ENCODE measurements at places on chromosomes 11 and 22.

GRCh38 chr11:61460474-61460881 lies 30.6 kb downstream of the SDHAF2 start:
- DNase-seq: no peak

- DNase-seq: no peak
These were observed 183.2 kb upstream of the PITPNB start for GRCh38 chr22:28102151-28102812.

GRCh38 chr22:26124991-26125725 lies 44.1 kb upstream of the SEZ6L start:
- no peak for DNase-seq

DNA sequence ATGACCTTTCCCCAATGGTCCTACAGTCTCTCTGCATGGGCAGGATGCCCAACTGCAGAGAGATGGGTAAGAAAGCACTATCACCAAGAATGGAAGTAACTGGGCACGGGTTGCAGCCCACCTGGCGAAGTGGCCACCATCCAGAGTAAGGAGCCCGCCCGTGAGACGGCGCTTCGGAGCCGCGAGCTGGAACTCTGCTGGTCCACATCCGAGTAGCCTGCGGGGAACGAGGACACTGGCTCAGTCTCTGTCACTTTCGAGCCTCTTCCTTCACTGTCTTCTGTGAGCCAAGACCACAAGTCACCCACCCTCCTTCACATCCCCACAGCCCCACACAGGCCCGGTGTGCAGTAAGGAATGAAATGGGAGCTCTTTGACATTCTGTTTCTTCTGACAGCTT lies 5.7 kb downstream of the SUN2 start:
- no peak for DNase-seq

DNA sequence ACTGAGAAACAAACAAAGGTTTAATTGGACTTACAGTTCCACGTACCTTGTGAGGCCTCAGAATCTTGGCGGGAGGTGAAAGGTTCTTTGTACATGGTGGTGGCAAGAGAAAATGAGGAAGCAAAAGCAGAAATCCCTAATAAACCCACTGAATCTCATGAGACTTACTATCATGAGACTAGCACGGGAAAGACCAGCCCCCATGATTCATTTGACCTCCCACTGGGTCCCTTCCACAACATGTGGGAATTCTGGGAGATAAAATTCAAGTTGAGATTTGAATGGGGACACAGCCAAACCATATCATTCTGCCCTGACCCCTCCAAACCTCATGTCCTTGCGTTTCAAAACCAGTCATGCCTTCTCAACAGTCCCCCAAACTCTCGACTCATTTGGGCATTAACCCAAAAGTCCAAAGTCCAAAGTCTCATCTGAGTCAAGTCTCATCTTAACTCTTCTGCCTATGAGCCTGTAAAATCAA lies 617.4 kb downstream of the CNTN5 start:
- no peak for DNase-seq

DNA sequence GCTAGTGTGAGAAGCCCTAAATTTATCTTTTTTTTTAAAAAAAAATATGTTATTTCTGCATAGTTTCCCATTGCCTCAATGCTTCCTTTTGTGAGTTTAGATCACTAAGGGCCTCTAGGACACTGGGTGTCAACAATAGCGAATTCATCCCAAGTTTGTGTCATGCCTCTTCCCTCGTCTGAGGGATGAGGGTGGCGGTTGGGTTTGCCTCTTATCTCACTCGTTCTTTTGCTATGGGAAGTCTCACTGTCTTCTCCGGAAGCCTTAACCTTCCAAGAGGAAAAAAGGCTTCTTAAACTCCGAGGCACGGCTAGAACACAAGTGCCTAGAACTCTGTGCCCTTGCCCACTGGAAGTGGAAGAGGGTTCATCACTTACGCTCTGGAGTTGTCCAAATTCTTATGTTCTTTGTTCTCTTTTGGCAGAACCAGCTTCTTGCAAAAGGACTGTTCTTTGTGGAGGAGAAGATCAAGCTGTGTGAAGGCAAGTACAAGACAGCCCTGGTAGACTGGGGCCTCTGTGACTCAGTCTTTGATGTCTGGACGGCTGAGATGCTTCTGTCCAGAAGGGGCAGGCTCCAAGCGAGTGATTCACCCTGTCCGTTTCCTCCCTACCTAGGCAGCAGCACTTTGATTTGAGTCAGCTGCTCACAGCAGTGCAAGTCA lies 78.5 kb downstream of the TRAF6 start:
- DNase-seq: peak; percentile 49

- DNase-seq: no peak
These were observed 87.3 kb downstream of the ARHGAP8 start for GRCh38 chr22:44839721-44840120.

DNA sequence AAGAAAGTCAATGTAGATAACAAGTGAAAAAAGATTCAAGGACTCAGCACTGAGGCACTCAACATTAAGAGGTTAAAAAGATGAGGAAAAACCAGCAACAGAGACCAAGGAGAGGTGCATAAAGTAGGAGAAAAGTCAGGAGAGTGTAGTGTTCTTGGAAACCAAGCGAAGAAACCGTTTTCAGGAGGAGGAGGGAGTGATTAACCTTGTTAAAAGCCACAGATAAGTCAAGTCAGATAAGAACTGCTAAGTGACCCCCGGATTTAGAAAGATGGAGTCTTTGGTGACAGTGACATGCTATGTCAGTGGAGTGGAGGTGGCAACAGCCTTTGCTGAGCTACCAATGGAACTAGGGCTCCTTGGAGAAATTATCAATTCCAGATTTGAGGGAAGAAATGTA lies 13.9 kb upstream of the NARS2 start:
- no peak for DNase-seq

DNA sequence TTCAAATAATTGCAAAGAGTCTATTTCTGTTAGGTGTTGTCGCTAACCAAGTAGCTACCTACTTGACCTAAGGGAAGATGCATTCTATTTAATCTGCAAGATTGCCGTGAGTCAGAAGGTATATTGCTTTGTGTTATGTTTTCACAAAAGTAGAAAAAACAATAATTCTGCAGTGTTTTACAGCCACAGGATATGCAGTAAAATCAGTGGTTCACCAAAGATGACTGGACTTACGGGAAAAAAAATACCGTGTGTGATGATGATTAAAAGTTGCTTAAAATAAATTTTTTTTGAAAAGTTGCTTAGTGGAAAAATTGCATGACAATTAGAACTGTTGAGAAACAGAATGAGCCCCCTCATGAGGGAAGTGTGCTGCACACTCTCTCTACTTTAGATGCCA lies 209.1 kb downstream of the DDX10 start:
- no peak for DNase-seq

DNA sequence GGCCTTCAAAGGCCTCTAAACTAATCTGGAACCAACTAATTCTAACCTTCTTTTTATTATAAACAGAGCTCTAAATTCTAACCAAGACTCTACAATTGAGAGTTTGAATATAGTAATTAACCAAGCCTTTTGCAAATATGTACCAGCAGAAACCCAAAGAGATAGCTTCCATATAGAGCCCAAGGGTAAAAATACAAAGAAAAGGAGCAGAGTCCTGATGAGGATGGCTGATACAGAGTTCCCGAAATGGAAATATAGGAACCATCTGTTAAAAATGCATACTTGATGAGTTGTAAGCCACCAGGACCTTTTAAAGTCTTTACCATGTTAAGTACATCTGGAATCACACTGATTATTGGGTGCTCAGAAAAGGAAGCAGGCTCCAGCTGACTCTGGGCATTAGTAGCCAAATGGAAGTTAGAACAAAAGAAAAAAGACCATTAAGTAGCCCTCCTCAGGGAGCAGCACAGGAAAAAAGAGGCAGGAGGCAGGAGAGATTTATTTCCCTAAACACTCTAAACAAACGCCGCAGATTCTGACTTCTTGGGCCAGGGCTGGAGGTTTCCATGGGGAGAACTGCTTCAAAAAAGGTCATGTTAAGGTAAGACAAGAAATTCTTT lies 463.1 kb upstream of the FAT3 start:
- DNase-seq: no peak

DNA sequence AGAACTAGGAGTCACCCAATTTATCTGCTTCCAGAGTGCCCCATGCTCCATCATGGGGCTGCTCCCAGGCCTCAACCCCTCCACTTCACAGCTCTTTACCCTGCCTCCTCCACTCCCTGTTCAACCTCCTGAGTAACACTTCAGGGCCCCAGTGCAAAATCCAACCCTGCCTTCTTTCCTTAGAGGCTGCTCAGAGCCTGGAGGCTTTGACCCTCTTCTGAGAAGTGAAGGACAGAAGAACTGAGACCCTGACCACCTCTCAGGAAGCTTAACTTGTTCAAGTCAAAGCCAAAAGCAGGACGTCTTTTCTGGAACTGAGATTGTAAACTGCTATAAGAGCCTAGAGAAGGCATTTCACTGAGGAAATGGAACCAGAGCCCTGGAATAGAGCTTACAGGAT lies 15.5 kb downstream of the EIF3F start:
- DNase-seq: no peak
